ENCODE measurements at places on chromosomes 3 and 15. TPM values are rescaled to one million over a fixed set of nuclear protein-coding genes. Genes with fewer than 3 reads are reported as not detected.

DNA sequence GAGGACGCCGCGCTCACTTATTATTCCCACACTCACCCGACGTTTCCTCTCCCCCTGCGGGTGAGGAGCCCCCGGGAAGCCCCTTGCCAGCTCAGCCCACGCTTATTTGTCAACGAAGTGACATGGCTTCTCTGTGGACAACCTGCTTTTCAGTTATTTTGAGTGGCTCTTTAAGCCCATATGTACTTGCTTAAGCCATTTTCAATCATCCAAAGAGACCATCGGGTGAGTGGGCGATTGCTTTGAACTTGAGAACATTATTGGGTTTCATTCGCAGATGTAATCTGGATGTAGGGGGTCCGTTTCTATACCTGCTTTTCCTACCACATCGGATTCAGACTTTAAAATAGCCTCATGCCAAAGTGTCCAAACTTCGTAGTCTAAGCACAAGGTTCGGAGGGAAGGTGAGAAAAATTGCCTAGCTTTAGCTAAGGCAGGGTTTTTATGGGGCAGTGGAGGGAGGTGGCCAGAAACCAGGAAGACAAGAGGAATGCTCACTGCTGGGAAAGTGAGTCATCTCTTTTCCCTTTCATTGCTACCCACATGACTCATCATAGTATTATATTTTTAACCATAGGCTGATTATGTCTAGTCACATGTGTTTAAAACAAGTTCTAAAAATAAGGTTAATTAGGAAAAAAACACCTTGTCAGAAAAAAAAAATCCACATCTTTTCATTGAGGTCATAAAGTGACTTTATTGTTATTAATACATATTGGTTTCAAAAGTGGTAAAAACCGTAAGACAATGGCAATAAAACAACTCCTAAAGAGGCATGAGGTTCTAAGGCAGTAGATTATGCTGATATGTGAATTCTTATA lies 773.1 kb upstream of the NR2F2 start:
- H3K4me1 ChIP-seq: no peaks in the 10 kb centered on the region
- no peaks in the 10 kb centered on the region for H3K36me3 ChIP-seq
- H3K27ac ChIP-seq: no peak overlapping the region
- H3K4me3 ChIP-seq: no peak overlapping the region
- no peak for DNase-seq

The MB21D2 gene
- total RNA-seq: not detected

DNA sequence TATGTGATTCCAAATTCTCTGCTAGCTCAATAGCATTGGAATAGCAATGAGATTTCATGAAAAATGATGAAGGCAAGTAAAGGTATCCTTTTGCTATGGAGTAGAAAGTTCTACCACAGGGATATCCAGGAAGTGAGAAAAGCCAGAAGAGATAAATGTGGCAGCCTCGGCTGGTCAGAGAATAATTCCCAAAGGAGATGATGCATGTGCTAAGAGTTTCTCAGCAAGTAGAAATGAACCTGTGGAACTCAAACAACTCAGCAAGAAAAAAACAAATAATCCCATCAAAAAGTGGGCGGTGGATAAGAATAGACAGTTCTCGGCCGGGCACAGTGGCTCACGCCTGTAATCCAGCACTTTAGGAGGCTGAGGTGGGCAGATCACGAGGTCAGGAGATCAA lies 38.2 kb downstream of the ALS2CL start:
- H3K27me3 ChIP-seq: no peaks in the 10 kb centered on the region
- no peak for DNase-seq
- peaks cover 2% of the 10 kb centered on the region for H3K4me1 ChIP-seq
- no peak overlapping the region for H3K27ac ChIP-seq

- no peaks in the 10 kb centered on the region for H3K27me3 ChIP-seq
- no peak overlapping the region for H3K4me3 ChIP-seq
- DNase-seq: no peak
- no peaks in the 10 kb centered on the region for H3K36me3 ChIP-seq
- H3K4me1 ChIP-seq: no peaks in the 10 kb centered on the region
Observed at GRCh38 chr3:195613468-195614069, 29.8 kb upstream of the APOD start.

DNA sequence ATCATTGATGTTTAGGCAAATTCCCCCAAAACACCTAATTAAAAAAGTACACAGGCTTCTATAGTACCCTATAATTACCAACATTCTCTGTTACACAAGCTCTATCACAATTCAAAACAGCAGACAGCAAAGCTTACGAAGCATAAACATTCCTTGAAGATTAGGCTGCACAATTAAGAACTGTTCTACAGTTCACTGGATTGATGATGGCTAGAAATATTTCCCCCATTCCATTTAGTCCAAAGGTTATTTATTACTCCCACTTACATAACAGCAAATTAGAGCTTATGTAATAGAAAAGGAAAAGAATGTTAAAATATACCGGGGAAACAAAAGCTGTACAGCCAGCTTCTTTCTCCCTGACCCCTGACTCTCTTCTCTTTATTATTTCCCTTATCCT lies 49.3 kb downstream of the UACA start:
- H3K36me3 ChIP-seq: no peaks in the 10 kb centered on the region
- H3K4me1 ChIP-seq: no peaks in the 10 kb centered on the region
- H3K4me3 ChIP-seq: no peak overlapping the region
- 0 out of 2 replicates have a peak, but pooled peaks cover 3% of the 10 kb centered on the region for H3K27me3 ChIP-seq
- H3K27ac ChIP-seq: no peak overlapping the region
- DNase-seq: no peak

The IL17RB gene
- not detected for total RNA-seq

- H3K36me3 ChIP-seq: no peaks in the 10 kb centered on the region
- H3K27me3 ChIP-seq: no peaks in the 10 kb centered on the region
- H3K27ac ChIP-seq: no peak overlapping the region
- peaks cover 34% of the 10 kb centered on the region for H3K4me1 ChIP-seq
Observed at GRCh38 chr15:78035321-78035751, 42.2 kb downstream of the TBC1D2B start.

GRCh38 chr3:117476572-117476971 lies 767.0 kb downstream of the TUSC7 start:
- no peaks in the 10 kb centered on the region for H3K4me1 ChIP-seq
- no peaks in the 10 kb centered on the region for H3K27me3 ChIP-seq
- no peak overlapping the region for H3K4me3 ChIP-seq
- H3K27ac ChIP-seq: no peak overlapping the region
- no peak for DNase-seq

GRCh38 chr3:49213998-49214397 lies 42.6 kb downstream of the KLHDC8B start:
- H3K27me3 ChIP-seq: no peaks in the 10 kb centered on the region
- no peaks in the 10 kb centered on the region for H3K4me1 ChIP-seq
- no peak overlapping the region for H3K4me3 ChIP-seq
- no peaks in the 10 kb centered on the region for H3K36me3 ChIP-seq
